ENCODE measurements at places on chromosomes 2 and 18.

DNA sequence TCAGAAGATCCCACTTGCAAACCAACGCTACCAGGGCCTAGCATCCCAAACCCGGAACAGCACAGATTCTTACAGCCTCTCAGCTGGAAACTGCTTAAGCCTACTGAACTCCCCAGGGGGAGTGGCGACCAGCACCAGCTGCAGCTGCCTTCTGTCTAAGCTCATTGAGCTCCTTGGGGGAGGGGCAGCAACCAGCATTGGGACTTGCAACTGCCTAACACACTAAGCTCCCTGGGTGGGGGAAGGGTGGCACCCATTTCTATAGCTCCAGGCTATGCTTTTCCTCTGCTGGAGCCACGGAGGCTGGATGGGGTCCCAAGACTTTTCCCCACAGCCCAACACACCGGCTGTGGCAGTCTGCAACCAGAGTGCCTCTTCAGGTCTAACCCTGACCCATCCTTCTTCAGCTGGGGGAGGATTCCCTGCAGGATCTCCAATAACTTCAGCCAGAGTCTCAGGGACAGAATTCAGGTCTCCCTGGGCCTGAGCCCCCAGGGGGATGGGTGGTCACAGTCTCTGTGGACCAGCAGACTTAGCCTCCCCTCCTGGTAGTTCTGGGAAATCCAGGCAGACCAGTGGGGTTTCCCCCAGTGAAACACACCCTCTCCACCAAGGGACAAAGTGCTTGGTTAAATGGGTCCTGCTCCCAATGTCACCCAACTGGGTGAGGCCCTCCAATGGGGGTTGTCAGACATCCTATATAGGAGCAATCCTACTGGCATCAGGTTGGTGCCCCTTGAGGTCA, 45.9 kb upstream of the ITGA4 start:
- peak; percentile 61 for DNase-seq

DNA sequence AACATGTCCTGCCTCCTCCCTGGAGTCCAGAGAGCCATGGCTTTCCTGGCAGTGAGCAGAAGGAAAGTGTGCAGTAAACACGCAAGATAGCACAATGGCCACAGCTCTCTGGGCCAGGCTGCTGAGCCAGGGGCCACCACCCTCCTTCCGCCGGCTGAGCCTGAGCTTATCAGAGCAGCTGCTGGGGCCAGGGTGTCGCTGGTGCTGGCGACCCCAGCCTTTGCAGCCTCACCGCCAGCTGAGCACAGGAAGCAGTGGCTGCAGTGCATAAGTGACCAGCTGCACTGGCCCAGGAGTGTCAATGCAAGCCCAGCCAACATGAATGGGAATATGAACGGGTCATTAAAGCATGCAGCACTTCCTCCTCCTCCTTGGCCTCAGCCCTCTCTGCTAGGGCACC, 172.0 kb downstream of the ZFP36L2 start:
- peak; percentile 53 for DNase-seq

GRCh38 chr18:10006311-10006893, 92.6 kb downstream of the VAPA start:
- no peak for DNase-seq

- peak; percentile 74 for DNase-seq
Observed at GRCh38 chr2:192978395-192978794, 783.7 kb upstream of the TMEFF2 start.

DNA sequence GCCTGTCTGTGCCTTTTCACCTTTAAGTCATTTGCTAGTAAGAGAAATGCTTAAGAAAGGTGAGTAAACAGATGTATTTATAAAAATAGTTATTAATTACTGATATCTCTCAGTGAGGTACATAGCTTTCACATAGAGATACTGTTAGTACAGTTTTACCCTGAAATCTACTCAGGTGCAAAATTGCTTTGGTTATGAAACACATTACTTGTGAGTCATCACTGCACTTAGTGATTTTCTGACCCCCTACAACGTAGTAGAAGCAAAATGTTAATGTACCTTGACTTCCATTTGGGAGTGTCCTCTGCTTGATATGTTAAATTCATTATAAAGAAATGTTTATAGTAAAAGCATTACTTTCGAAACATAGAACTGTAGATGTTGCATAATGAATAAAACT, 6.5 kb downstream of the GLS start:
- DNase-seq = no peak

- peak; percentile 21 for DNase-seq
Observed at GRCh38 chr2:241852116-241852980, 6.3 kb downstream of the PDCD1 start.

DNA sequence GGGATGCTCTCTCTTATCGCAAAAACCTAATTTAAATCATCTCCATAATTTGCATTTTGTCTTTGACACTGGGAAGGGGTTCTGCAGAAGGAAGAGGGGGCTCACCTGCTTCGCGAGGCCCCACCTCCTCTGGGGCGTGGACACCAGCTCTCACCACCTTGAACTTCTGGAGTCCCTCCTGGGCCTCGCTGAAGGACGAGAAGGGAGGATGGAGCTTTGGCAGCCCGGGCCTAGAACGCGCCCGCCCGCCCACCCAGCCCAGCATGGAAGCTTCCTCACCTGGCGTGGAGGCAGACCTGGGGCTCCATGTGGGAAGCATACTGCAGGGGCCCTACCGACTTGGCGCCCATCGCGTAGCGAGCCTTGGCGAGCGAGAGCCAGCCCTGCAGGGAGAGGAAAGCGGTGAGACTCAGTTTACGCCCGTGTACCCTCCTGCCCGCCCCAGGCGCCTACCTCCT, 1.1 kb upstream of the IMP4 start:
- no peak for DNase-seq

- no peak for DNase-seq
Observed at GRCh38 chr2:231575612-231576256, 16.9 kb upstream of the TEX44 start.

- DNase-seq = no peak
Observed at GRCh38 chr2:121579309-121579708, 48.6 kb downstream of the RNU4ATAC start.

DNA sequence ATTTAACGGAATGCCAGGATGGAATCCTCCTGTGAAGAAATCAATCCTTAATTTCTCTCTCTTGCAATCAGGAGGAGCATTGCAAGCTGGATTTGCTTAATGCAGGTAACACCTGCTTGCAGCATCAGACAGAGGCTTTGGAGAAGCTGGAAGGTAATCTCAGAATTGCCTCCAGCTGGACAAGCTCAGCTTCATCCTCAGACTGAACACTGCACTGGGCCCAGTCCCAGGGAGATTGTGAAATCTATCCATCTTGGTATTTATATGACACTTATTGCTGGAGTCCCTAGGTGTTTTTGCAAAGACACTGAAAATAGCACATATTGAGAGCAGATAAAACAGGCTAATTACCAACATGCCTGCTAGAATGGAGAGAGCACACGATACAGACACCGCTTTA, 179.4 kb upstream of the SESTD1 start:
- no peak for DNase-seq

- DNase-seq = no peak
Observed at GRCh38 chr18:38256366-38256765, 690.8 kb upstream of the CELF4 start.

- no peak for DNase-seq
Observed at GRCh38 chr2:84052043-84052442, 407.0 kb downstream of the SUCLG1 start.

GRCh38 chr2:53423465-53423864, 344.1 kb upstream of the CHAC2 start:
- DNase-seq = no peak

GRCh38 chr18:37343542-37343851, 222.1 kb downstream of the CELF4 start:
- DNase-seq = no peak

GRCh38 chr2:31139671-31140070, 1.4 kb upstream of the GALNT14 start:
- no peak for DNase-seq

DNA sequence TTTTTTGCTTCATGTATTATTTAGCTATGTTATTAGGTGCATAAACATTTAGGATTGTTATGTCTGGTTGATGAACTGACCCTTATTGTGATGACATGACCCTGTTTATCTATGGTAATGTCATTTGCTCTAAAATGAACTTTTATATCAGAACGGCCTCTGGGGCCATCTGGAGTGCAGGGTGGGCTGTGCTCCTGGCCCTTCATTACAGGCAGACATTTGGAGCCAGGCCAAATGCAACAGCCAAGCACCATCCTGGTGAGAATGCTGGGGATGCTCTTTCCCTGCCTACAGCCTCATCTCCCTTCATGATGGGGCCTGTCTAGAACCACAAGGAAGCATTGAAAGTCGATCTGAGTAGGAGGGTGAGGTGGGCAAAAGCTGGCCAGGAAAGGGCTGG, 38.0 kb downstream of the HJURP start:
- DNase-seq = peak; percentile 3

DNA sequence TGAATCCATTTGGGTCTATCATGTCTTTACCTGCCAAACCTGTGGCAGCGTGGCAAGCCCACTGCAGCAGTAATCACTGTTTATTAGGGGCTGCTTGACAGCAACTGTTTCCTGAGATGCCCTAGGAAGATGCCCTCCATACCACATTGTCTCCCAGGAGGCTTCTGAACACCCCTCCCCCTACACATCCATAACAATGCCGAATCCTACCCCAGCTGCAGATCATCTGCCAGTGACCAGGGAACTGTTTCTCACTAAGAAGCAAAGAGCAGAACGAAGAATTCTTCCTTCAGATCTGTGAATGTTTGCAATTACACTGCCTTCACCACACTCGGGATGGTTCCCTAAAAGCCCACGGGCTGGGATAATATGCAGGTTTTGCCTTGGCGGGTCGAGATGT, 127.8 kb downstream of the VIT start:
- no peak for DNase-seq

GRCh38 chr2:221553333-221553732, 18.8 kb downstream of the EPHA4 start:
- DNase-seq = no peak

DNA sequence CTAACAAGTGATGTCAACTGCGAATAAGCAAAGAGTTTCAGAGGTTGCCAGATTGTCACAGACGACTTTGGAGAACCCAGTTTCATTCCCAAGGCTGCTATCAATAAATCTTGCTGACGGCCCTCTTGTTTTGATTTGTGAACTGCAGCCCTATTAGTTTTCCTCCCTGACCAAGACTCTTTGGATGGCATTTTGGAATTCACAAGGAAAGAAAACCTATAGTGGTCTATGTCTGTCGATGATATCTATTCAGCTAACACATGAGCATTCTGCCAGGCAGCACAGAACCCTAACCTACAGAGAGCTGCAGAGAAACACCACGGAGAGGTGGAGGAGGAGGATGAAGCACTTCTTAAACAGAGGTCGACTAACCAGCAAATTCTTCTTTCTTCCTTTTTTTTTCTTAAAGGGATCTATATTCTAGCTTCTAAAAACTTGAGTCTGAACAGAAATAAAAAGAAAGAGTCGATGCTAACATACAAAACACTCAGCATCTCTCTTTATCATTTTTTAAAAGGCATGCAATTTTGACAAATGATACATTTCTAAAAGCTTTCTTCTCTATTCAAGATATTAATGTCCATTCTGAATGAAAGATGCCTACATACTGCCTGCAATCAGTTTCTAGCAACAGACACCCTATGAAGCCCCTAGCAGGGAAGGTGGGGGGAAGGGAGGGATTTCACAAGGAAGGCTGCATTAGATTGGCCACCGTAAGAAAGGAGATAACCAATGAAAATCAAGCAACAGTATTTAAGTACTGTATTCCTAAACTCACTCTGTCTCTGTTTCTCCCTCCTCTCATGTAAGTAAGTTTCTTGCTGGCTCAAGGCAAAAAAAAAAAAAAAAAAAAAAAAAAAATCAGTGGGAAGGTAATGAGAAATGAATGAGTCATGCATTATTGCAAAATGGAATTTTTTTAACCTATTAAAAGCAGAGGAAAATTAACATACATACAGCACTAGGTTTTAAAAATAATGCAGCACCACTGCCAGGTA, 83.0 kb upstream of the CHRNA1 start:
- DNase-seq = peak; percentile 65

- no peak for DNase-seq
Observed at GRCh38 chr2:4370422-4371090, 667.2 kb downstream of the DCDC2C start.

GRCh38 chr2:239605976-239606375, 205.2 kb upstream of the HDAC4 start:
- no peak for DNase-seq

DNA sequence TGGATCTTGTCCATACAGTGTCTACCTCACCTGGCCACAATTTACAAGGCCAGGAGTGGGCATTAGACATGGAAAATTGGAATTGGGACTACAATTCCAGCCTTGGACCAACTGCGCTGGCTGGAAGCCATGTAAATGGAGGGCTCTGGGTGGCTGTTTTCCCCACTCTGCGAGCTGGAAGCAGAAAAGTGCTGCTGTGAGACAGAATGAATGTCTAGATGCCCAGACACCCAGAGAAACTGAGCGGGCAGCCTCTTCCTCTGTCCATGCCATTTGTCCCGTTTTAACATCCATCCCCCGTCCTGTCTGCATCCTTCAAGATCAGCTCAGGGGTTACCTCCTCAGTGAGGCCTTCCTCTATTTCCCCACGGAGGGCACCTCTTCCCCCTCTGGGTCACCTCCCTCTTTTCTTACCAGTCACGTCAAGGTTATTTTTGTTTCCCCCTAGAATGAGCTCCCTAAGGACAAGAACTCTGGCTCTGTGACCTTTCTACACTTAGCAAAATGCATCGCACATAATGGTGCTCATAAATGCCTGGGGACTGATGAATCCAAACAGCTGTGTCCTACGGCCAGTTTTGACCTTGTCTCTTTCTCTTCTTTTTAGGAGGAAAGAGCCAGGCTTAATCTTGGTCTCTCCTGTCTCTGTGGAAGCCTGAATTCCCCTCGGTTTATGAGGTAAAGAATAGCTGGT, 41.2 kb downstream of the MCFD2 start:
- no peak for DNase-seq

DNA sequence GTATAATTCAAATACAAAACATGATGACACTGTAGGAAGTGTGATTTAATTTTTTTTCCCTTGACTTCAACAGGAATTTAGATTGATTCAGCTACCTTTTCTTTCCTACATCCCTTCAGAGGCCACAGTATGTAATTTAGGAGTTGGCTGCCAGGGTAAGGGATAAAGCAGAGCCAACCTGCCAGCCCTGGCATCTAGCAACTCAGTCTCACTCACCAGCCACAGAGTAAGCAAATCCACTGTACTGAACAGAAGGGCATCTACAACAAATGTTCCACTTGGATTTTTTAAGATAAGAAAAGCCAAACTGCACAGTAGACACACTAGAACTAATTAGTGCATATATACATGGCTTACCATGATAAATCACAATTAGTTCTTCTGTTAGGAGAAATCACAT, 54.3 kb upstream of the PEX13 start:
- no peak for DNase-seq

DNA sequence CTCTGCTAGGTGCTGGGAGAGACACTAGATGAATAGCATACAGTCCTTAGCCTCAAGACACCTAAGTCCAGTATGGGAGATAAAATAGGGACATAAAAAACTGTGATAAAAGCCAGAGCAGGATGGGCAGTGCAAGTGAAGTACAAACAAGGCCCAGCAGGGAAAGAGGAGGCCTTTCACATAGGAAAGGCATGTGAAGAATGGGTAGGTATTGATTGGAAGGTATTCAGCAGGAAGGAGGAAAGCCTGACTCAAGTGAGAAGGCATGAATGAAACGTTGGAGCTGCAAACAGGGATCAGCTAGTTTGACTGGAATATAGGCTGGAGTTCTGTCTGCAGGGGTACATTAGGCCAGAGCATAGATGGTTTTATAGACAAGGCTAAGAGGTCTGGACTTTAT, 11.0 kb upstream of the CXCR4 start:
- no peak for DNase-seq
